GM04503 (cell line): ENCODE measurements at places on chromosomes 4 and X.
A peak's percentile ranks its signal among the peaks of the same experiment; 100 is the strongest.

DNA sequence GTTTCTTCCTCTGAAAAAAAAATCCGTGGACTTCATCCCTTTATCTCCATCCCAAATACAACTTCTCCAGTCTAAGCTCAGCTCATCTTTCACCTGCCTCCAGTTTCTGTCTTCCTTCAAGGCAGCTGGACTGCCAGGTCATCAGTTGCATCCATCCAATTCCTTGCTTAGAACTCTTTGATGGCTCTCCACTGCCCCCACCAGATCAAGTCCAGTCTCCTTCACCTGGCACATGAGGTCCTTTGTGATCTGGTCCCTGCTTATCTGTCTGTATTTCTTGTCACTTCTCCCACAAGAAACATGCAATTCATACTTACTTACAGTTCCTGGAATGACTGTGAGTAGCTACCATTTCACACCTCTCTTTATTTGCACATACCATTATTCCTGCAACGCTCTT lies 33.8 kb downstream of the OTUD6A start:
- DNase-seq: no peak

DNA sequence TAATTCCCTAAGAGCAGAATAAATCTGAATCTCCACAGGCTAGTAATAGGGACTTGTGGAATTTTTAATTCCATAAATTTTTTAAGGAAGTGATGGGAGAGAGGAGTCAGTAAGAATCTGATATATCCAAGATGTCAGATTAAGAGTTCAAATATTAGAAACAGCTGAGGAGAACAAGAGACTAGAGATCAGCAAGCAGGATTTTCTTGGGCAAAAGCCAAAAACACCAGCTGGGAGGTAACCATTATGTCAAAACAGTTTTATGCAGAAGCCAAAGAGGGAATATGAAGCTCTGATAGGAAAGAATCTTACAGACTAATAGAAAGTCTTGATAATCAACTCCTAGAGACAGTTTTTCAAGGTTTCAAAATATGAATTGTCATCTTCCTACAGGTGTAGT lies 72.2 kb upstream of the RBPJ start:
- DNase-seq: no peak

- no peak for DNase-seq
These were observed 12.2 kb upstream of the CXCL8 start for GRCh38 chr4:73728091-73728741.

DNA sequence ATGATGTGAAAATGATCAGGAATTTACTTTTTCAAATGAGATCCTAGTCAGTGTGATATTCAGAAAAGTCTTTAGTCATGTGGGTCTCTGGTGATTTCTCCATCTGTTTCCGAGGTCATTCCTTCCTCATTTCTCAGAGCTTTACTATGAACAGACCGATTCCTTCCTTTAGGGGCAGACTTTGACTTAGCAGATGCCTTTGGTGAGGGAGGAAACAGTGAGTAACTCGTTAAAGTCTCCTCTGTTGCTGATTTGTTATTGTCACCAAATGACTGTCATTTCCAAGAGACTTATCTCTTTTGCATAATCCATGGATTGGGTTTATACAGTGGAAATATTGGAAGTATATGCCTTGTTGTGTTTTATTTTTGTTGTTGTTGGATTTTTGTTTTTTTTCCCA lies 76.2 kb upstream of the CD99 start:
- DNase-seq: peak; percentile 80

GRCh38 chr4:98570151-98570797 lies 88.1 kb downstream of the TSPAN5 start:
- DNase-seq: no peak

DNA sequence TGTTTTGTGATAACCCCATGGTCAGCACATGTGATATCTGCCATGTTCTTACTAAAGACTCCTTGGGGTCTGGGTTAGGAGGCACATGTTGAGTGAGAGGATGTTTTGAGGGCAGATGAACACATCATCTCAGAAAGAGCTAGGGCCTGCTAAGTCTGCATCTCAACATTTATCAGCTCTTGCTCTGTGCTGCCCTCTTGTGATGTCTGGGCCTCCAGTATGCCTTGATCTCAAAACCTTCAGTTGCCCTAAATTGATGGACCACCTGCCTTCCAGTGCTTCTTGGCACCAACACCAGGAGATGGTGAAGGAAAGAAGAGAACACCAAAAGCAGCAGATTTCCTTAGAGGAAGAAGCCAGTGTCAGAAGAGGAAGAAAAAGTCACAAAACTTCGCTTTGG lies 22.5 kb downstream of the MID1 start:
- DNase-seq: no peak

GRCh38 chrX:77009691-77010090 lies 437.5 kb upstream of the FGF16 start:
- DNase-seq: no peak

GRCh38 chr4:20248155-20248558 lies 3.5 kb upstream of the SLIT2 start:
- DNase-seq: peak; percentile 70

GRCh38 chr4:103207673-103208072 lies 9.5 kb upstream of the CENPE start:
- no peak for DNase-seq

DNA sequence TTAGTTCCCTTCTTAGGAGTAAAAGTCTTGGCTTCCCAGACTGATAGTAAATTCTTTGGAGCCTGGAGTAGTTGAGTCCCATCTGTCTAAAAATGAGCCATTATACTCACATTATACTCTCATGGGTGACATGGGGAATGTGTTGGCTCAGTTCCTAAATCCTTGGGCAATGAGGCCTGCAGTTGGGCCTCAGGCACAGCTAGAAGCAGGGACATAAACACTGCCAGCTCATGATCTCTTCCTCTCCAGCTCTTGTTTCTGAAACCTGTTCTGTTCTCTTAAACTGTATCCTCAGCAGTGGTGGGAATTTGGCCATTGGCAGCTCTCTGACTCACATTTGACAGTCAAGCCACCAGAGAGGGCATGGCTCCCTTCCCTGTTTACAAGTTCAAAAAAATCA lies 212.5 kb downstream of the SPATA18 start:
- no peak for DNase-seq

- DNase-seq: no peak
These were observed 89.9 kb downstream of the GPAT3 start for GRCh38 chr4:83625821-83626220.

DNA sequence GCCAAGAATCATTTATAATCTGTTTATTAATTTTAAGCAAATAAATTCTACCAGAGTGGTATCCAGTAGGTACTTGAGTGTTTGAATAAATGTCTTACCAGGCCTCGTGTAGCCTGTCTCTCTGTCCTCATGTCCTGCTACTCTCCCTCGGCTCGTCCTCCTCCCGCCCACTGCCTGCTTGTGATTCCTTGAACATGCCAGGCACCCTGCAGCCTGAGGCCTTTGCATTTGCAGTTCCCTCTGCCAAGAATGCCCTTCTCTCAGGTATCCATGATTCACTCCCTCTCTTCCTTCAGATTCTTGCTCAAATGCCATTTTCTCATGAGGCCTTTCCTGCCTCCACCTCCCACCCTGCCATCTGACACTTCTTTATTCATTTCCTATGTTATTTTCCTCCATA lies 209.7 kb upstream of the PRPS2 start:
- DNase-seq: no peak

- DNase-seq: no peak
These were observed 71.0 kb downstream of the RELL1 start for GRCh38 chr4:37615059-37615719.

DNA sequence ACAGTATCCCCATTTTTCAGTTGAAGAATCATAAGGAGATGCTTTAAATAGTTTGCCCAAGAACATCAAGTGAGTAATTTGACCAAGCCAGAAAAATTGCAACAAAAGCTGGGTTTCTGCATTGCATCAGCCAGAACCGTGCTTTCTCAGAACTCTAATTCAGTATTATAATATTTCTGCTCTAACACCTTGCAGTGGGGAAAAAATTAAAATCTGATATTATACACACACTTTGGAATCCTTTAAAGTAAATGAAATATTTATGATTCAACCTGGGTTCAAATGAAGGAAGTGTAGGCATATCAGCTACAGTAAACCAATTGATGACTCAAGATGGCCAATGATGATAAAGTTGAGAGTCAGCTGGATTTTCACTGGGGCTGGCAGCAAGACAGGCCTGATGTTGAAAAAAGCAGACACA lies 387.6 kb upstream of the ZFP42 start:
- DNase-seq: peak; percentile 37

DNA sequence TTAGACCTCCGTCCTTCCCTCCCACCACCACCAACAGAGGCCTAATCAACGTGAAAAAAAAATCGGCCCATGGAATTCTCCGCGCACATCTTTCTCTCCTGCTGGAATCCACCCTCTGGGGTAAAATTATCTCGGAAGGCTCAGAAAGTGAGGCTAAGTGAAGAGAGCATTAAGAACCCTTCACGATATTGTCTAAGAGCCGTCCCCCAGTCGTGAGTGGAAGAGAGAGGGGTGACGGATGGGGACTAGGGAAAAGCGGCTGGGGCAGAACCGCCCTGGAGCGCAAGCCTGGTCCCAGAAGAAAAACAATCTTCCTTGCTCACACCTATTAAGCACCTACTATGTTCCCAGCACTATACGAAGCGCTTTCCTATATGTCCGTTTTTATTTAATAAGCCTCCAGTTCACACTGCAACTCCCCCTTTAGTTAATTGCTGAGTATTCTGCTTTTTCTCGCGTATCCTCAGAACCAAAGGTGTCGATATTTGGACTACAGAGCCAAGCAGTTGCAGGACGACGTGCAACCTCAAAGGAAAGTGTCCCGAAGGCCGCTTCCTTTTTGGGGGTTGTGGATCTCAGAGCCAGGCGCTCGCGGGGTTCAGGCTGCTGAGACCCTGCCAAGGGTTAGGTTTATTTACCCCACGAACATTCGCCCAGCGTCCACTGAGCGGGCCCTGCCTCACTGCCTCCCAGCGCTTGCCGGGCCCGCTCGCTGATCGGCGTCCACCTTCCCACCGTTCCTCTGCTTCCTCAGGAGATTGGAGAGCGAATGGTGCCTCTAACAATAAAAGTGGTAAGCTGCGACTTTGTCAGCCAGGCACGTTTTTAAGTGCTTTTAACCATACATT lies 889 bp downstream of the MGARP start:
- DNase-seq: no peak

- no peak for DNase-seq
These were observed at the start of gene SCD5 for GRCh38 chr4:82798168-82799005. SCD5 (minus strand) TSS chr4:82798796; CDS start chr4:82798537, 259 bp downstream.

DNA sequence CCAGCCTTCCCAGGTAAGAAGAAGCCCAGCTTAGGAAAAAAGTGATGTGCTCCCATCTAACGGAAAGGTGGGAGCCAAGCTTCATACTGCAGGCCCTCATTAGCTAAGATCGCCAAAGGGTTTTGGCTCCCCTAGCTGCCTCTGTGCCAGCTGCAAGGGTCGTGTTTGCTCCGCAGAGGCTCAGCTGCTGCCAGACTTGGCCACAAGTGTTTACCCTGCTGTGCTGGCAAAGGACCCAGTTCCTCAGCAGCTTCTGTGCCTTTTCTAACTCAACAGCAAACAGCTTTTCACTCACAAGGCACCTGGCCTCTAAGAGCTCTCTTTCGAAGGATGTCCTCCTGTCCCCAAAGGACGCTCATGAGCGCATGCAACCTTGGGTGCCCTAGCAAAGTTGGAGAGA lies 12.2 kb upstream of the VMA21 start:
- no peak for DNase-seq

GRCh38 chr4:55183926-55184599 lies 58.7 kb upstream of the KDR start:
- DNase-seq: peak; percentile 71

DNA sequence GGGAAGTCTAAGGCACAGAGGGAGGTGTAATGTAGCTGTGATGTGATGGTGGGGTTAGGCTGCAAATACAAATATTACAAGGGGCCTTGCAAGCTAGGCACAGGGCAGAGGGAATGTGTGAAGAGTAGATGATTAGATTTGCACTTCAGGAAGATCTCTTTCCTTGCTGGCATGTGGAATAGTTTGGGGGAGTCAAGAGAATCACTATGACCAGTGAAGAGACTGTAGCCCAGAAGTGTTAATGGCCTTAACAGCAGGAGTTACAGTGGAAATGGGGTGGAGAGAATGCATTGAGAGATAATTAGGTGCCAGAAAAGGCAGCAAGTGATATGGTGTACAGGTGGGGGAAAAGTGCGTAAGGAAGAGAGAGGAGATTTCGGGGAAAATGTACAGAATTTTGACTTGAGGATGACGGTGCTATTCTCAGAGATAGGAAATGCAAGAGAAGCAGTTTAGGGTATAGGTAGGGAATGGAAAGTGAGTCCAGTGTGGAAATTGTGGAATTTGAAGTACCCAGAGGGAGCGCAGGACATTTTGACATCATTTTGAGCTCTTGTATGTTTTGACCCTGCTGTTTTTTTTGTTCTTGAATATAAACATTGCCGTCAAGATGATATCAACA lies 10.2 kb upstream of the TAPT1 start:
- DNase-seq: no peak

- DNase-seq: peak; percentile 11
These were observed 212.8 kb upstream of the PACRGL start for GRCh38 chr4:20487446-20487845.

GRCh38 chrX:41705680-41706374 lies 17.1 kb downstream of the GPR34 start:
- DNase-seq: no peak

- DNase-seq: no peak
These were observed 81.5 kb upstream of the MAPK10 start for GRCh38 chr4:86441175-86441936.

GRCh38 chr4:67765928-67766327 lies 11.7 kb upstream of the GNRHR start:
- DNase-seq: no peak

DNA sequence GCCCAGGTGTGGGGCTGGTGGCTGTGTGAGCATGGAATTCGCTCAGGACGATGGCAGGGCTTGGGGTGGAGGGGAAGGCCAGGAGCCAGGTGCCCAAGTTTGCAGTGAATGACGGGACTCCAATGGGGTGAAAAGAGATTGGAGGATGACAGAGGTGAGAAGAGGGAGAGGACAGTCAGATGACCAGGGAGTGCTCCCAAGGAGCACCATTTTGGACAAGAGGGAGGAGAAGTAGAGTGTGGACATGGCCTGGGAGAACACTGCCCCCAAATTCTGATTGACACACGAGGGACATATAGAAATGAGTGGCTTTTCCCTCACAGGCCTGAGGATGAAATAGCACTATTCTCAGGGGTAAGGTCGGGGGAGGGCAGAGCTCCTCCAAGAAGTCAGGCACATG lies 6.7 kb downstream of the MRFAP1 start:
- no peak for DNase-seq

DNA sequence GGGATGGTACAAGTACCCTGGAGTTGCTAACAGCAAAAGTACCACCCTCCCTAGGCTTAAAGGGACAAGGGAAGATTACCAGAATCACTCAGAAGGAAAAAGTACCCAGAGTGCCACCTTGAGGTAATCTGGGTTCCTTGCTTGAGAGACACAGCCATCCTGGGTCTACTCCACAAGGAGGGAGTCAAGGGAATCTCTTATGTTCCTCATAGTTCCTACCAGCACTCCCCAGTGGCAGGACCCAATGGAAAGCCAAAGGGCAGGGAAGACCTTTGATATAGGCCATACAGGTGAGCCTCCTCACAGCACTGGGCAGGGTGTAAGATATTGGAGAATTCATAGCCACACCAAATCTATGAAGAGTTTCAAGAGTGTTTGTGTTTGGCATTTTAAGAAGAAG lies 5.7 kb downstream of the IL2 start:
- DNase-seq: peak; percentile 6

GRCh38 chr4:136763919-136764318 lies 768.4 kb downstream of the PCDH18 start:
- no peak for DNase-seq
